Brain microvascular endothelial cell (primary cell): ENCODE measurements at places on chromosomes 5 and 9.
A peak's percentile ranks its signal among the peaks of the same experiment; 100 is the strongest.

DNA sequence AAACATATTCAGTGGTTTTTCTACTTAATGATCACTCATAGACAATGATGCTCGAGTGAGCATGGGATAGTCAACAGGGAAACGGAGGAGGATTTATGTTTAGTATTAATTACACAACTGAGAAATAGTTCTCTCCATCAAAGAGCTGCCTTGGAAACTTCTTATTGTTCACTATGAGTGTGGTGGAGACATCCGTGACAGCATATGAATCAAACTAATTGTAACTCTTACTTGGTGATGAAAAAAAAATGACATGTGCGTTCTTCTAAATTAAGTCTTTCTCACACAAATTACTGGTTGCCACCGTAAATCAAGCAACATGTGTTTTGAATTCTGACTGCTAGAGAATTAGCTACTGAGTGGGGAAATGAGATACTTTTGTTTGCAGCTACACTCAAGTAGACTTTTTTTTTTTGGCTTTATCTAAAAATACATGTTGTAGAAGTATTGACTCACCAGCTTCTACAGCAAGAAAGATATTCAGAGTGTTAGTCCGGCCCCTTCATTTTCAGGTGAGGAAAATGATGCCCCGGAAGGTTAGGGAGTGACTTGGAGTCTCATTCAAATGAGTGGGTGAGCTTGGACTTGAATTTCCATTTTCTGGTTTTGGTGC lies 179.4 kb downstream of the CFAP90 start:
- DNase-seq, result no peak

- no peak for DNase-seq
Measured at GRCh38 chr5:107500840-107501239, 169.9 kb downstream of the EFNA5 start.

DNA sequence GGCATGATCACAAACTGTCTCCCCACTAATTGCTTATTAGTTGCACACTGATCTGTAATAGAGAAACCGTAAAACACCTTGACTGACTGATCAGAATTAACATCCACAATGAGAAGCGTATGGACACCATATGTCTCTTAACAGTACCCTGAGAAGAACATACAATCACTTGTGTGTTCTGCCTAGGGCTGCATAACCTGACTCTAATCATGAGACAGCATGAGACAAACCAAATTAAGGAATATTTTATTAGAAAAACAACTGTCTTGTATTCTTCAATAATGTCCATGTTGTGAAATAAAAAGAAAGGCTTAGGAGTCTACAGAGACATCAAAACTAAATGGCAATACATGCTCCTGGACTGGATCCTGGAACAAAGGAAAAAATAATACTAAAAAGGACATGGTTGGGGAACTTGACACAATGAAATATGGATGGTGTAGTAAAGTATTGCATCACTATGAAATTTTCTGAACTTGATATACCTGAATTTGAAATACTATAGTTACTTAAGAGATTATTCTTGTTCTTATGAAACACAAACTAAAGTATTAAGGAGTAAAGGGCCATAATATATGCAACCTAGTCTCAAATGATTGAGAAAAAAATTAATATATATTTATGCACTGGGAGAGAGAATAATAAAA lies 162.1 kb downstream of the CWC27 start:
- no peak for DNase-seq

DNA sequence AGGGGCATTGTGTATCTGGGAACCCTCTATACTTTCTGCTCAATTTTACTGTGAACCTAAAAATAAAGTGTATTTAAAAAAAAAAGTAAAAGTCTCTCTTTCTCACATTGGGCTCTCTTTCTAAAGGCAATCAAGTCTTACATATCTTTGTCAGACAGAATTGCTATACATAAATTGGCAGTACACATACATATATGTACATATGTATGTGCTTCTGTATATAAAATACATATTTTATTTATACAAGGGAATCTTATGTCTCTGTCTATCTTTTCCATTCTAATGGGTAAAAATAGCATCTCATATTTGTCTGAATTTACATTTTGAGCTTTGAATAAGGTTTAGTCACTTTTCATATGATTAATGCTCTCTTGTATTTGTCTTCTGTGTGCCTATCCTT lies 348.8 kb downstream of the SPATA31D1 start:
- DNase-seq, result no peak

DNA sequence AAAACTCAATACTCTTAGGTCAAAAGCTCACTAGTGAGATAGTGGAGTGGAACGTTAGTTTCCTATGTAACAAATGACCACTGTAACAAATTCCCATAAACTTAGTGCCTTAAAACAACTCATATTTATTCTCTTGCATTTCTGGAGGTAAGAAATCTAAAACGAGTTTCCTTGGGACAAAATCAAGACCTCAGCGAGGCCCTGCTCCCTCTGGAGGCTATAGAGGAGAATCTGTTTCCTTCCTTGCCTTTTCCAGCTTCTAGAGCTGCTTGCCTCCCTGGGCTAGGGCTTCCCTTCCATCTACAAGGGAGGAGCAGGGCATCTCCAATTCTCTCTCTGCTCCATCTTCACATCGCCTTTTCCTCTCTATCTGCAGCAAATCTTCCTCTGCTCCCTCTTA lies 32.0 kb downstream of the SEMA5A start:
- peak; percentile 40 for DNase-seq
